ENCODE measurements at places on chromosomes 2 and 18.

DNA sequence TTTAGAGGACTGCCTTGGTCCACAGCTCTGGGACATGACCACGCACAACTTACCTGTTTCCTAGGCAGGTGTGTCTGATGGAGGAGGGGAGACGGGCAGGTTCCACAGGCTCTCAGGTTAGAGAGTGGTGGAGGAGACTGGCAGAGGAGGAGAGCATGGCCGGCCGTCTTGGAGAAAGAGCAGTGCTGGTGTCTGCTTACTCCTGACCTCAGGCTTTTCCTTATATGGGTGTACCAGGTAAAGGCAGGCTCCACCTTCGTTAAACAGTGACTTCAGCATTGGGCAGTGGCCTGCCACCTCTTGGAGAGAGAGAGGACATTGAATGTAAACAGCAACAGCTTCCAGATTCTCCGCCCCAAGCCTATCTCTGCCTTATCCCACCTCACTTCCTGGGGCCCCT is at the start of gene CAPN13:
CAPN13 (minus strand) TSS at position 198 of the 400 bp plus-strand sequence. CDS start 20,121 bp downstream, outside the sequence.
- DNase-seq: no peak

DNA sequence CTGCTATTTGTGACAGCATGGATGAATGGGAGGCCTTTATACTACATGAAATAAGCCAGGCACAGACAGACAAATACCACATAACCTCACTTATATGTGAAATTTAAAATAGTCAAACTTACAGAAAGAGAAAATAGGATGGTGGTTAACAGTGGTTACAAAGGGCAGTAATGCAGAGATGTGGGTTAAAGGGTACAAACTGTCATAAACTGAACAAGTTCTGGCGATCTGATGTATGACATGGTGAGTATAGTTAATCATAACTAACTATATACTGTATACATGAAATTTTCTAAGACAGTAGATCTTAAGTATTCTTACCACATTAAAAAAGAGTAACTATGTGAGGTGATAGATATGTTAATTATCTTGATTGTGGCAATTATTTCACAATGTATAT is 558.1 kb upstream of the ZNF804A start:
- DNase-seq: no peak

DNA sequence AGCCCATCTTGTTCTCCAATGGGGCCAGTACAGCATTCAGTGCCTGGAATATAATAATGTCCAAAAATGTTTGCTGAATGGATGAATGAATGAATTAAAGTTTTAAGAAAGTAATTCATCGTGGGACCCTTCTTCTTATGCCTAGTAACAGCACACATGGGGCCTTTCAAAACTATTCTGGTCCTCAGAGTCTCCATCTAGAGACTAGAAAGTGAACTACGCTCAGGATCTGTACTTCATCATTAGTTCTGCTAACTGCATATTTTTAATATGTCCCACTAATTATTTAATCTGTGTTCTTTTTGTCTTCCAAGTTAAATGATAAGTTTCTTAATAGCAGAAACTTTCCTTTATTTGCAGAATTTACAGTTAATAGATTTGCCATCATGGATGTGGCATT is 172.5 kb downstream of the SMAD2 start:
- DNase-seq: no peak

DNA sequence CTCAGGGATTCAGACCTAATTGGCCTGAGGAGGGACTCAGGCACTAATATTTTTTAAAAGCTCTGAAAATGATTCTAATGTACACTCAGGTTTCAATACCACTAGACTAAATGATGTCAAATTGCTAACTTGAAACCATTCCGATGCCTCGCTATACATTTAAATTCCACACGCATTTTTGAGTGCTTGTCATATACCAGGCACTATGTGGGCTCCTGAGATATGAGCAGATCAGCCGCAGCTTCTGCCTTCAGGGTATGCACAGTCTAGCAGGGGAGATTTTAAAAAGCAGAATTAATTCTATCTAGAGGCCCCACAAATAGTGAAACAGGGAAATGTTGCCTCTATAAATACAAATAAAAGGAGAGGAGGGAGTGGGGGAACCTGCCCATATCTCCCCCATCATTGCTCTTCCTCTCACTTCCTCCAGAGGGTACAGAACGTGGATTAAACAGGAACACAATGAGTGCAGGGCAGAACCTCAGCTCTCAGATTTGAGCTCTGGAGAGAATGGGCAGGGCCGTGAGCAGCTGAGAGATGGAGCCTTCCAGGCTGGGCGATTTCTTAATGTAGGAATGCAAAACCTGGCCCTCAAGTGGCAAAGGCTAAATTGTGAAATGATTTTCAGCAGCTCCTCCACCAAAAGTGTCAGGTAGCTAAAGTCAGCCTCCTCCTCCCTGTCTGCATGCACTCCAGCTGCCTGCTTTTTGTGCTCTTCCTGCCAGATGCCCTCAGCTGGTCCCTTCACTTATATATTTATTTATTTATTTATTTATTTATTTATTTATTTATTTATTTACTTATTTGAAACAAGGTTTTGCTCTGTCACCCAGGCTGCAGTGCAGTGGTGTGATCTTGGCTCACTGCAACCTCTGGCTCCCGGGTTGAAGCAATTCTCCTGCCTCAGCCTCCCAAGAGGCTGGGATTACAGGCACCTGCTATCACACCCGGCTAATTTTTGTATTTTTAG is 24.6 kb upstream of the LBH start:
- no peak for DNase-seq

- no peak for DNase-seq
Observed at GRCh38 chr2:45403036-45403435, 208.0 kb downstream of the SRBD1 start.

DNA sequence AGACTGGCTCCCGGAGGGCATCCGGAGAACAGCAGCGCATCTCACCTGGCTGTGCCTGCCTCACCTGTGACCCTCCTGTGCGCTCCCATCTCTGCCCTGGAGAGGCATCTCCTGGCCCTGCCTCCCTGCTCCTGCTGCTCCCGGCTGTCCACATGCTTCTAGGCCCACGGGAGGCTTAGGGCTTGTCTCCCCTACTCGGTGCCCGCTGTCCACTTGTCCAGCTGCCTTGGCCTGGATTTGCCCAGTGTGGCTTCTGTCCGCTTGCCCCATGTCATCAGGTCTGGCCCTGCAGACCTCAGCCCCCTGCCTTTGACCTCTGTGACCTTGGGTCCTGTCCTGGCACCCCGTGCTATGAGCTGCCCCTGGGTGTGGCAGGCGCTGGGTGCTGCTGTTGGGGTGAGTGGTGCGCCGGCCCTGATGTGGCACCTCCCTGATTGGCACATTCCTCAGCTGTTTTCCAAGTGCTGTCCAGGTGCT is 4.5 kb downstream of the BOK start:
- DNase-seq: no peak

- no peak for DNase-seq
Observed at GRCh38 chr2:157838442-157839161, 37.5 kb downstream of the ACVR1 start.

DNA sequence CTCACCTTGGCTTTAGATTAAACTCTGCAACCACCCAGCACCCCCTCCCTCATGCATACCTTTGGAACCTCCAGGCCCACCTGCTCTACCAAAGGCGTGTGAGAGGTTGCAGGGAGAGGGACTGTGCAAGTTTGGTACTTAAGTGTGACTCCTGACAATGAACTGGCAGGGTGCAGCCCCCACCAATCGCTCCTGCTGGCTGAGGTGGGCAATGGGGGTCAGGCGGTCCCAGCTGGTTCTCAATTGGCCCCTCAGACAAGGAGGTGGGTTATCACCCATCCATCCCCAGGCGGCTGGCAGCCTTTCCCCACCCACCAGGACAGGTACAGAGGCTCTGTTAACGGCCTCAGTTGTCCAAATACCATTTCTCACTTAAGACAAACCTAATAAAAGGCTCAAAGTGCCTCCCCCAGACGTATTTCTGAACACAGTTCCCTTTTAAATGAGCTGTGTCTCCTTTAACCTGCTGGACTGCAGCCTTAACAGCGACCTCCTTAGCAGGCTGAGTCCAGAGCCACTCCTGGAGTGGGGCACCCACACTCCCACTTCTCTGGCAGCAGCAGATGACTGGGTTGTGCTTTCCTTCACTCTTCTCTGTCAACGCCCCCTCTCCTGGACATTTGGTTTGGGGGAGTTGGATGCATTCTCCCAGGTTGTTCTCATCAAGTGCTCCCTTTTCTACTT is 169.2 kb upstream of the SMAD2 start:
- no peak for DNase-seq

- DNase-seq: no peak
Observed at GRCh38 chr2:174362949-174363348, 28.2 kb downstream of the SP9 start.

All from immature natural killer cell (primary cell).